ENCODE measurements at places on chromosomes 2 and 18.
A peak's percentile ranks its signal among the peaks of the same experiment; 100 is the strongest.

GRCh38 chr2:98577313-98577712 is 31.0 kb downstream of the COA5 start:
- DNase-seq = no peak

GRCh38 chr2:46082531-46083485 is 214.4 kb upstream of the EPAS1 start:
- no peak for DNase-seq

DNA sequence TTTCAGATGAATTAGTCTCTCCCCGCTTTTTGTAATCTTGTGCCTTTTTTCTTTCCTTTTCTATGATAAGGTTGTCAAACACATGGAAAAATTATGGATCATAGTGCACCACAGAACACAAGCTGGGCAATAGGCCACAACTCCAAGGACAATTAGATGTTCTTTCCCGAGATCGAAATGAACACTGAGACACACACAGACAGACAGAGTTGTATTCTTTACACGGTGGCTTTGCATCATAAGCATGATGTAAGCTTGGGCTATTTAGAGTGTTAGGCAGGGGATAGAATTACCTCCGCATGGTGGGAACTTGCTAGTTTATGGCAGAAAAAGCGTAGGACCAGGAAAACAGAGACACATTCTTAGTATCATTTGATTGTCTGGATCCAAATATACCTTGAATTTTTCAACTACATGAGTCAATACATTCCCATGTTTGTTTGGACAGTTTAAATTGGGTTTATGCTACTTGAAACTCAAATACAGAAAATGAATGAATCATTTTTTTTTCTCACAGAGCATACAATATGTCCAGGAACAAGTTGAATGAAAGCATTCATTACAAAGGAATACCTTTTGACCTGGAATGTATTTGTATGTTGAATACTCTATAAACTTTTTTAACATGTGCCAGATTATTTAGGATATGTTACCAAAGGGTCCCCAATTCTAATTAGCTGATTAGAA is 1611.5 kb upstream of the TMEFF2 start:
- DNase-seq = no peak

GRCh38 chr18:13572148-13572547 is 154.2 kb downstream of the FAM210A start:
- no peak for DNase-seq

DNA sequence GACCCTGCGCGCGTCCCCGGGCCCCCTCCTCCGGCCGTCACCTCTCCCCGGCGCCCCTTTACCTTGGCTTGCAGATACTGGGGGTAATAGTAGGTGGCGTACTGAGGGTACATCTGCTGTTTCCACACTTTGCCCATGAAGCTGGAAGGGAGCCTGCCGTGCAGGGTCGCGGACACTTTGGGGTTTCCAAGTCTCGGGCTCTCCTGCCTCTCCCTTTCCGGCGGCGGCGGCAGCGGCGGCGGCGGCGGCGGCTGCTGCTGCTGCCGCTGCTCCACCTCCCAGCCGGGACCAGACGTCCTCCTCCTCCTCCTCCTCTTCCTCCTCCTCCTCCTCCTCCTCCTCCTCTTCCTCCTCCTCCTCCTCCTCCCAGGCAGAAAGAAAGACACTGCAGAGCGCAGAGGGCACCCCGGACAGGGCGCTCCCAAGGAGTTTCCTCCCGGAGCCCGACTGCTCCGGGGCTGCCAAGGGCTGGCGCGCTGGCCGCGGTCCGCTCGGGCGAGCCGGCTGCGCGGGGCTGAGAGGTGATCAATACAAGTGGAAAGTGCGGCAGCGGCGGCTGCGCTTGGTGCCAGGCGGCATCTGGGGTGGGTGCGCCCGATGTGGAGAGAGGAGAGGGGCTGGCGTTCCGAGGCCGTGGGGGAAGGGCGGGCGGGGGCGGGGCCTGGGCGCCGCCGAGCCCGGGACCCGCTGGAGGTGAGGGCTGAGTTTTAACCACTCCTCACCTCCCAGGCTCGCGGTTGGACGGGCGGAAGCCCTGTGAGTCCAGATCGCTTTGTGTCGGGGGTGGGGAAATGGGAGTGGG is at the start of gene RBMS1:
RBMS1 (minus strand) TSS at position 581 of the 802 bp plus-strand sequence; CDS start at position 137, 444 bp downstream.
- peak; percentile 47 for DNase-seq

DNA sequence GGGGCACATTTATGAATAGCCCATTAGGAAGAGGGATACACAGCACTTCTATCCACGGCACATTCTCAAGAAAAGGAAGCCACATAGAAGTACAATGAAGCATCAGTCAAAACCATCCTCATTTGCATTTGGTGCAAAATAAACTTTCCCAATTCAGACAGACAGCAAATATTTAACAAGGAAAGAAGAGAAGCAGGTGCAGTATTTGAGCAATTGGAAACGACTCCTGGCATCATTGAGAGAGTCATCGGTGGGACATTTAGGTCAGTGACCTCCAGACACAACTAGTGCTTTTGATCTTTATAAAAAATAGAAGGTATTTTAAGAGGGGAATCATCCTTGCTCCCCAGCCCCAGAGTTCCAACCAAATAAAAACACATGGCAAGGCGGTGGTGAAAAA is 118.0 kb downstream of the MREG start:
- no peak for DNase-seq

DNA sequence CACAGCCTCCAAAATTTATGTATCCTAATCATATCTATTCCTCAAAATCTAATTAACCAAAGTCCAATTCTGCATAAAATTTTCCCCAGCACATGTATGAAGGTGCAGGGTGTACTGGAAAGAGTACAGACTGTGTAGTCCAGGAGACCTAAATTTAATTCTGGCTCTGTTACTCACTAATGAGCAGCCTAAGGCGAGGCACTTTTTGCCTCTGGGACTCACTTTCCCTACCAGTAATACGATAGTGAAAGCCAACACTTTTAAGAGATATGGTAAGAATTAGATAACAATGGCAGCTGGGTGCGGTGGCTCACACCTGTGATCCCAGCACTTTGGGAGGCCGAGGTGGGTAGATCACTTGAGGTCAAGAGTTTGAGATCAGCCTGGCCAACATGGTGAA is 177.7 kb downstream of the PIEZO2 start:
- no peak for DNase-seq

- DNase-seq = no peak
These were observed 57.9 kb upstream of the FRZB start for GRCh38 chr2:182924306-182924705.

- no peak for DNase-seq
These were observed 179.7 kb downstream of the AGPS start for GRCh38 chr2:177572236-177572671.

DNA sequence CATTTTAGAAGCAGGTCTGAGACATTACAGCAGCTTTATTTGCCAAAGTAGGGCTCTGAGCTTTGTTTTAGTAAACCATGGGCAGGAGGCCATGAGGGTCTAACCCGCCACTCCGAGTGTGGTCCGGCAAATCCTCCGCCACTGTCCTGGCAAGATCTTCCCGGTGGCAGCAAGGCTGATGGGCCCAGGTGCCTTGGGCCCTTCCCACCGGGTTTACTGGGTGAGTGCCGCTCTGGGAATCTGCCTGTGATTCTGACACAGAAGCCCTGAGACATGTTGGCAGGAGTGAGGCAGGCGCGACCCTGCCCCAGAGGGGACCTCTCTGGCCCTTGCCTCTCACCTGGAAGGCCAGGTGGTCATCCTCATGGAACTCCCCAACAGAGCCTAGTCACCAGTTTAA is 29.9 kb downstream of the MTERF4 start:
- DNase-seq = no peak

DNA sequence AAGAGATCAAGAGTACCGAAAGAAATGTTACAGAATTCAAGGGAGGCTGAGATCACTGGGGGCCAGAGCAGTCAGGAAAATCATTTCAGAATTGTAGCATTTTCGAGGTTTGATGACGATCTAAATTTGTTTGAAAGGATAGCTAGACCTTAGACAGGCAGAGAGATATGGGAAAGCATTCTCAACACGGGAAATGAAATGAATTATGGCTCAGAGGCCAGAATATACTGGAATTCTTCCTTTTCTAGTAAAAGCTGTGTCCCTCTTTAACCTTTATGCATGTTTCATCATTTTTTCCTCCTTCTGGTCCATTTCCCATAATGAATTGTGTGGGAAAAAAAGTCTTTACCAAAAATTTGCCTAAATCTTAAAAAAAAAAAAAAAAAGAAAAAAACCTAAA is 78.8 kb downstream of the NABP1 start:
- DNase-seq = no peak

DNA sequence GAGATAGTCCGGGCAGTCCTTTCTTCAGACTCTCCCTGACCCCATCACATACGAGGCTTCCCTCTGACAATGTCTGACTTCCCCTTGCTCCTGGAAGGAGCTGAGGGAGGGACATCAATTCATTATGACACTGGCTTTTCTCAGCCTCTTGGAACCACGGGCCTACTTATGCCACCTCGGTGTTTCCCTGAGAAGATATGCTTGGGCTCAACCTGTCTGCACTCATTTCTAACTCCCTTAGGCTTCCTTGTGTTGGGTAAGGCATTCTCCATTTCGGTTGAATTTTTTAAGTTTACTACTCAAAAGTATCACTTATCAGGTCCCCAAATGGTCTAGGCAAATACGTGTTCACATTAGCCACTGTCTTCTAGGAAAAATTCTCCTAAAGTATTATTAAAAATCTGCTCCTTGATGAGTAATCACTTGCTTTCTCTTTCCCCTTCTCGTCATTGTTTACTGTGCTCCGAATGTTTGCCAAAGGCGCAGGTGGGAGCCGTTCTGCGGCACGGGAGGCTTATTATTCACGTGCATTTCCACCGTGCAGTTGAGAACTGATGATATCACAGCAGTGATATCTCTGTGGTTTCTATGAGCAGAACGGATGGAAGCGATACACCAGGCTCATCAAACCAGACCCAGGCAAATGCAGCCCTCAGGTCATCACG is 33.1 kb downstream of the ARL4C start:
- peak; percentile 35 for DNase-seq

GRCh38 chr2:237244178-237244577 is 158.5 kb downstream of the COPS8 start:
- DNase-seq = no peak

DNA sequence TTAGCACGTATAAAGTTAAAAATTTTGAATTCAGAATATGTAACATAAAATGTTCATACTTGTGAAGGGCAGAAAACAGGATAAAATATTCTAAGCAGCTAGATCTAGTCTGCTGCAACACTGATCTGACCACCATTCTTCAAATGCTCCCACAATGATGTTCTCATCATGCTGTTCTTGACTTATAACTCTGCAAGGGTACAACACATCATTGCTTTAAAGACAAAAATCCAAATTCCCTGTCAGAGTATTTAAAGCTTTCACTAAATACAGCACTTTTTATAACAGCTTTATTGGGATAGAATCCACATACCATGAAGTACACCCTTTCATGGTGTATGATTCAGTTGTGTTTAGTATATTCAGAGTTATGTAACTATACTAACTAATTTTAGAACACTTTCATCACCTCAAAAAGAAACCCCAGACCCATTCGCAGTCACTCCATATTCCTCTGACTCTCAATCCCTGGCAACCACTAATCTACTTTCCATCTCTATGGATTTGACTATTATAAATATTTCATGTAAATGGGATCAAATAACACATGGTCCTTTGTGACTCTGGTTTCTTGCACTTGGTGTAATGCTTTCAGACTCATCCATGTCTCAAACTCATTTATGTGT is 56.4 kb downstream of the MAP4K3 start:
- no peak for DNase-seq

GRCh38 chr2:186339716-186340115 is 146.3 kb upstream of the ZC3H15 start:
- DNase-seq = no peak

DNA sequence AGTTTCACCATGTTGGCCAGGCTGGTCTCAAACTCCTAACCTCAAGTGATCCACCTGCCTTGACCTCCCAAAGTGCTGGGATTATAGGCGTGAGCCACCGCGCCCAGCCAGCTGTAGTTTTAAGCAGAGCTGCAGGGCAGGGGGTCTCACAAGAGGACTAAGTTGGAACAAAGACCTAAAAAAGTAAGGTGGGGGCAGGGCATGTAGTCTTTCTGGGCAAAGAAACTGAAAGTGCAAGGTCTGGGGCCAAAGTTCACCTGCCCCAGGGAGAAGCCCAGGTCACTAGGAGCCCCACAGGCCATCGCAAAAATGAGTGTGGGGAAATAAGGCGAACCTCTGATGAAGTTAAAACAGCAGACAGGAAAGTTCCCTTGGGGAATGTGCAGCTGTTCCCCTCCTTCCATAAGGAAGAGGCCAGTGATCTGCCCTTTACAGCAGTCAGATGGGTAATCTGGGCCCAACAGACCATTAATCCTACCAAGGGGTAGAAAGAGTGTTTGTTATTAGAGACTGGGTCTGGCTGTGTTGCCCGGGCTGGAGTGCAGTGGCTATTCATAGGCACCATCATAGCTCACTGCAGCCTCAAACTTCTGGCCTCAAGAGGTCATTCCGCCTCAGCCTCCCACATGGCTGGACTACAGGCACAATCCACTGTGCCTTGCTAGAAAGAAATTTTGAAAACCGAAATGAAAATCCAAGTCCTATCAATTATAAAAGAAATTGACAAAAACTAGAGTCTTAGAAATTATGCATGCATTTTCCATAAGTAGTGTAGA is 2.8 kb downstream of the SCLY start:
- no peak for DNase-seq

GRCh38 chr18:54679318-54680149 is 88.5 kb downstream of the DYNAP start:
- DNase-seq = no peak

DNA sequence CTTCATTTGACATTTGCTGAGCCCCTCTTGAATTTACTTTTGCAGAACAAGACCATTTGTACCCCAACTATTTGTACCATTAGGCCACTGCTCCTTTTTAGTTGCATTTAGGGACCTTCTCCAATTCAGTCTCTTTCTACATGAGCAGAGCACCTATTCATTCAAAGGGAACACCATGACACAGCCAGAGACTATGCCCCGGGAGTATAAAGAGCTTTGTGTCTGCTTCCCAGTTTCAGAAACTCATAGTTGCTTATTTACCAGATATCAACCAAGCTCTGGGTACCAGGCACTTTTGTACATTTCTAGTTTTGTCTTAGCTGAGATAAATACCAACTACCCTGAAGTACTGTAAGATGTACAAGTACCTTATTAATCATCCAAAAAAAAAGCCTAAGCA is 269.1 kb upstream of the SIX3 start:
- no peak for DNase-seq

DNA sequence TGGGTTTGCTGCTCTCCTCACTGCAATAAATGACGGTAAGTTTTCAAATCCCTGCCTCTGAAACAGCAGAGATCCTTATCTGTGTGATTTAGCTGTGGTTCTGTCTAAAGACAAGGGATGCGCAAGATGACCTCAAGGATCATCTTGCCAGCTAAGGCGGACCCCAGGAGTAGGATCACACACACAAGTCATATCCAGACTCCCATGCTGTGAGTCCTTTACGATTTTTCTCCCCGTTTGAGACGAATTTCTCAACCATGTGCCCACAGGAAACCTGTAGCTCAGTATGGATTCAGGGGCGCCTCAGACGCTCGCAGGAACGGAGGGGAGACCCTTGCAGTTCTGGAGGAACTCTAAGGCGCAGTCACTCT is 11.1 kb upstream of the DCTN1 start:
- peak; percentile 33 for DNase-seq

GRCh38 chr18:48605408-48605845 is 66.6 kb downstream of the CTIF start:
- no peak for DNase-seq

GRCh38 chr2:180790891-180791290 is 189.5 kb upstream of the UBE2E3 start:
- no peak for DNase-seq

- no peak for DNase-seq
These were observed 234.8 kb upstream of the SMAD2 start for GRCh38 chr18:48165111-48165866.

- DNase-seq = no peak
These were observed 113.1 kb upstream of the SRD5A2 start for GRCh38 chr2:31693882-31694281.

- DNase-seq = no peak
These were observed 548.0 kb downstream of the DCC start for GRCh38 chr18:52888014-52888413.
